Pulmonary artery endothelial cell (primary cell): ENCODE measurements at places on chromosomes 13 and 19. TPM values are rescaled to one million over a fixed set of nuclear protein-coding genes. Genes with fewer than 3 reads are reported as not detected.
A peak's percentile ranks its signal among the peaks of the same experiment; 100 is the strongest.

DNA sequence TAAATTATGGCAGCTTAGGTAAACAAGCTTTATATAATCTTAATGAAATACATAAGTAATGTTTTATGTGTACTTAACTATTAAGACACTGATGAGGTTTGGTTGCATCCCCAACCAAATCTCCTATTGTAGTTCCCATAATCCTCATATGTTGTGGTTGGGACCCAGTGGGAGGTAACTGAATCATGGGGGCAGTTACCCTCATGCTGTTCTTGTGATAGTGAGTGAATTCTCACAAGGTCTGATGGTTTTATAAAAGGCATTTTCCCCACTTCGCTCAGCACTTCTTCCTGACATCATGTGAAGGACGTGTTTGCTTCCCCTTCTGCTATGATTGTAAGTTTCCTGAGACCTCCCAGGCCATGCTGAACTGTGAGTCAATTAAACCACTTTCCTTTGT is 212.7 kb downstream of the DIAPH3 start:
- no peak for DNase-seq

- no peak for DNase-seq
Observed at GRCh38 chr13:33034882-33035520, 18.8 kb downstream of the KL start.

Gene NDUFA13
- total RNA-seq: 152 and 173 TPM in 2 replicates

DNA sequence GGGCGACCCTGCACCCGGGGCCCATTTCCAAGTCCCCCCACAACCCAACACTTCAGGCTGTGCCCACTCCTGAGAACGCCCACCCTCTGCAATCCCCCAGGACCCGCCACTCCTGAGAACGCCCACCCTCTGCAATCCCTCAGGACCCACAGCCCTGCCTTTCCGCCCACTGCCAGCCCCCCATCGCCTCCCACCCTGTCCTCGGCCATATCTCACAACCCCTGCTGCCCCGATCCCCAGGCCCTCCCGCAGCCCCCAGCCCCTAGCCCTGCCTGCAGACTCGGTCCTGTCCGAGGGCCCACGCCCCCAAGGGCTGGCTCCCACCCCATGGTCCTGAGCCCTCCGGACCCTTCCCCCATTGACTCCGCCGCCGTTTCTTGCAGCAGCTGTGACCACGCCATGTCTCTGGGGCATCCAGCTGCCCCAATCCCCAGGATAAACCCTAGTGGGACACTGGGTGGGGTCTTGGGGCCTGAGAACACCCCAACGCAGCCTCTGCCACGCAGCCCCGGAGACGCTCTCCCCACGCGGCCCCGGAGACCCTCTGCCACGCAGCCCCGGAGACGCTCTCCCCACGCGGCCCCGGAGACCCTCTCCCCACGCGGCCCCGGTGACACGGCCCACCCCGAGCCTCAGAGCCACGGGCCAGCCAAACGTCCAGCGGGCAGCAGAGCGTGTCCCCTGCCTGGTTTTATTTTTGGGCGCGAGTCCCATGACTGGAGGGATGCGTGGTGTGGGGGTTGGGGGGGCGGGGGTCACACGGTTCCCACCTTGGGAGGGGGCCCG is 17.0 kb downstream of the SBNO2 start:
- no peak for DNase-seq

Gene PLK5
- not detected in 2 replicates for total RNA-seq

GRCh38 chr13:29454931-29455481 is 140.5 kb downstream of the SLC7A1 start:
- DNase-seq: no peak

GRCh38 chr19:58554494-58555368 is at the start of gene CHMP2A:
TSS of gene CHMP2A (minus strand) at chr19:58555105. CDS start at chr19:58554212, 893 bp downstream.
- DNase-seq: peak; percentile 78

- DNase-seq: no peak
Observed at GRCh38 chr19:45767410-45767880, 1.6 kb downstream of the SIX5 start.

GRCh38 chr13:113836768-113837559 is 26.9 kb downstream of the GAS6 start:
- DNase-seq: peak; percentile 48

GRCh38 chr13:114199954-114200353 is 20.9 kb downstream of the CFAP97D2 start:
- no peak for DNase-seq

- DNase-seq: no peak
Observed at GRCh38 chr13:78465250-78465649, 138.1 kb downstream of the POU4F1 start.

DNA sequence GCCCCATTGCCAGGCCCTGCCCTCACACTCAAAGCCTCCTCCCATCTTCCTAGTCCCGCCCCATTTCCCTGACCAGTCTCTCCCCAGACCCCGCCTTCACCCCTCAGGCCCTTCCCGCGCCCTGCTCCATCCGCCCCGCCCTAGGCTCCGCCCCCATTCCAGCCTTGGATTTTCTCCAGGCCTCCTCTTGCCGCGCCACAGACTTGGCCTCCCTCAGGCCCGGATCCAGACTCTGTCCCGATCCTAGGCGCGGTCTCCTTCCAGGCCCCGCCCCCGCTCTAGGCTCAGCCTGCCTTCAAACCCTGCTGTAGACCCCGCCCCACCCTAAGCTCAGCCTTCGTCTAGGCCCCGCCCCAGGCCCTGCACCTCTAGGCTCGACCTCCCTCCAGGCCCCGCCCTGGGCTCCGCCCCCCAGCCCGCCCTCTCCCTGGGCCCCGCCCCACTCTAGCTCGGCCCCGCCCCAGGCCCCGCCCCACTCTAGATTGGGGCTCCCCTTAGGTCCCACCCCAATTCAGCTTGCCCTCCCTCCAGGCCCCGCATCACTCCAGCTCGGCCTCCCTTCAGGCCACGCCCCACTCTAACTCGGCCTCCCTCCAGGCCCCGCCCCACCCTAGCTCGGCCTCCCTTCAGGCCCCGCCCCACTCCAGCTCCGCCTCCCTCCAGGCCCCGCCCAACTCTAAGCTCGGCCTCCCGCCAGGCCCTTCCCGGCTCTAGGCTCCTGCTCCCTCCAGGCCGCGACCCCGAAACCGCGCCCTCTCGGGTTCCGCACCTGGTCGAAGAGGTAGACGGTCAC is 18.5 kb downstream of the LMTK3 start:
- peak; percentile 92 for DNase-seq

Gene C1QTNF9
- total RNA-seq: not detected in 2 replicates

DNA sequence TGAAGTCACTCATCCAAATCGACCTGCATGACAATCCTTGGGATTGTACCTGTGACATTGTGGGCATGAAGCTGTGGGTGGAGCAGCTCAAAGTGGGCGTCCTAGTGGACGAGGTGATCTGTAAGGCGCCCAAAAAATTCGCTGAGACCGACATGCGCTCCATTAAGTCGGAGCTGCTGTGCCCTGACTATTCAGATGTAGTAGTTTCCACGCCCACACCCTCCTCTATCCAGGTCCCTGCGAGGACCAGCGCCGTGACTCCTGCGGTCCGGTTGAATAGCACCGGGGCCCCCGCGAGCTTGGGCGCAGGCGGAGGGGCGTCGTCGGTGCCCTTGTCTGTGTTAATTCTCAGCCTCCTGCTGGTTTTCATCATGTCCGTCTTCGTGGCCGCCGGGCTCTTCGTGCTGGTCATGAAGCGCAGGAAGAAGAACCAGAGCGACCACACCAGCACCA is 5.9 kb downstream of the SLITRK5 start:
- no peak for DNase-seq

Gene FCER2
- total RNA-seq: not detected in 2 replicates

Gene PSG2
- total RNA-seq: not detected in 2 replicates

DNA sequence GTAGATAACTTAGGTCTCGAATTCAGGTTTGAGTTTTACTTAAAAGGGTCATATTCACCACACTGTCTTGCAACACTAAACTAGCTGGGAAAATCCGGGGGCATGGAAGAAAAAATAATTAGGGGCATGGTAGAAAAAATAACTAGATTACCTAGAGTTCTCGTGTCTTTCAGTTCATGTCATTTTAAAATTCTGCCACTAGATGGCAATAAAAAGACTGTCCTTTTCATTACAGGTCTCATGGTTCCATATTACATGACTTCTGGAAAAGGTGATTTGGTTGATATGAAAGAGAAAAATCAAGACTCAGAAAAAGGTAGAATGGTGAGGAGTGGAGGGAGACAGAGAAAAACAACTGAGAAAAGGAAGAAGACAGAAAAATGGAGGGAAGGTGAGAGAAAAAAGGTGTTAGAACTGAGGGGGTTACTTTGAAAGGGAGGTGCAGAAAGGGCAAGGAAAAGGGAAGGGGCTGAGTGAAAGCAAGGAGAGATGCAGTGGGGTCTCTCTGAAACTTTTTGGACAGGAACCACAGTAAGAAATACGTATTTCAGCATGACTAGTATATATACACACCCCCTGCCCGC is 299.0 kb downstream of the KLF12 start:
- no peak for DNase-seq

DNA sequence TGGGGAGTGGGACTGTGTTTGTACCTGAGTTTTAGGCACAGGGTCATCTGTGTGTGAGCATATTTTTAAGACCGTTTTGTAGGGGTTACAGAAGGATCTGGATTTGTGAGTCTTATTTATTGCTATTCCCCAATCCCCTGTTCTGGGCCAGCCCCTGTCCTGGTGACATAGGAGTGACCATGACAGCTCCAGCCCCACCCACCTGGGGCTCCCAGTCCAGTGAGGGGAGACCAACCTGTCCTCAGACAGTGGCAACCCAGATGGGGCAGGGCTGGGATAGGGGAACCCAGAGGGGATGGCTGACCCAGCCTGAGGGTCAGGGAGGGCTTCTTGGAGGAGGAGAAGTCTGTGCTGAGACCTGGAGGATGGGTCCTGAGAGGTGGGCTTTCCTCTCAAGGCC is 10.7 kb downstream of the TMEM160 start:
- no peak for DNase-seq

DNA sequence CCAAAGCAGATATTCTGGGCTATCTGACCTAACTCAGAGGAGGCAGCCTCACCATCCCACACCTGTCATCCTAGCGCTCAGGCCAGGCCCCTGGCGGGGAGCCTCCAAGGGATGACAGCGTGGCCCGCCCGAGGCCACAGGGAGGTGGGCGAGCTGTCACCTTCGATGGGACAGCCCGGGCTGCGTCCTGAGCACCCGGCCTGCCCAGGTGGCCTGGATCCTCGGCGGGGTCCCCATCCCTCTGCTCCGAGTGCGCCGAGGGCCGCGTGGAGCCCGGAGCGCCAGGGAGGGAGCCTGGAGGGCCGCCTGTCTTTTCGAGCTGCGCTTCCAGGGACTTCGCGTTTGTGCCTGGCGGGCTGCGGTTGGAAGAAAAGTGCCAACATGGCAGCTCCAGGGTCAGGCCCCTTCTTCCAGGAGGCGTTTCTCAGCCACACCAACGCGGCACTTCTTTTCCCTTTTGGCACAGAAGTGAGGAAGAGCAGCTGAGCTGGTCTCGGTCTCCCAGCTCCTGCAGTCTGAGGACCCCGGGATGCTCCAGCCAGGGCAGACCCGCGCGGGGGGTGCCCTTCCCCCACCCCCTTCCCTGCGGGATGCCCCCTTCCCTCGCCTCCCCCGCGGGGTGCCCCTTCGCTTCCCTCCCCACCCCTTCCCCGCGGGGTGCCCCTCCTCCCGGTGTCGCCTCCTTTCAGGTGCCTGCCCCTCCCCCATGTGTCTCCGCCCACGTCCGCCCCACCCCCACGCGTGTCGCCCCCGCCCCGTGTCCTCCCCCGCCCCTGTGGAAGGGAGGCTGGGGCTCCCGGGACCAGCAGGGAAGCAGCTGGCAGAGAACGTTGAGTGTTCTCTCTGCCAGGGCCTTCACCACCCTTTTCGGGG is 42.3 kb downstream of the GJA3 start:
- no peak for DNase-seq

GRCh38 chr19:42150364-42150763 is 18.1 kb upstream of the POU2F2 start:
- DNase-seq: no peak

DNA sequence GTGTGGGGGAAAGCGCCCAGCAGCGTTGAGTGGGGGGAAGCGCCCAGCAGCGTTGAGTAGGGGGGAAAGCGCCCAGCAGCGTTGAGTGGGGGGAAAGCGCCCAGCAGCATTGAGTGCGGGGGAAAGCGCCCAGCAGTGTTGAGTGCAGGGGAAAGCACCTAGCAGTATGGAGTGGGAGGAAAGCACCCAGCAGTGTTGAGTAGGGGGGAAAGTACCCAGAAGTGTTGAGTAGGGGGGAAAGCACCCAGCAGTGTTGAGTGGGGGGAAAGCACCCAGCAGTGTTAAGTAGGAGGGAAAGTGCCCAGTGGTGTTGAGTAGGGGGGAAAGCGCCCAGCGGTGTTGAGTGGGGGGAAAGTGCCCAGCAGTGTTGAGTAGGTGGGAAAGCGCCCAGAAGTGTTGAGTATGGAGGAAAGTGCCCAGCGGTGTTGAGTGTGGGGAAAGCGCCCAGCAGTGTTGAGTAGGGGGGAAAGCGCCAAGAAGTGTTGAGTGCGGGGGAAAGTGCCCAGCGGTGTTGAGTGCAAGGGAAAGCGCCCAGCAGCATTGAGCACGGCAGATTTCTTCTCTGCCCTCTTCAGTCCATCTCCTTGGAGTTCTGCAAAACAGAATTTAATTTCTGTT is 138.4 kb downstream of the ATP11A start:
- no peak for DNase-seq

Gene PHF11
- total RNA-seq: 8.8 and 11.2 TPM in 2 replicates

Gene PAK4
- total RNA-seq: 7.5 and 7.6 TPM in 2 replicates

GRCh38 chr13:79258489-79258888 is 147.6 kb downstream of the RBM26 start:
- DNase-seq: no peak

- DNase-seq: no peak
Observed at GRCh38 chr13:39073983-39074382, 35.7 kb downstream of the NHLRC3 start.

Gene ADGRE3
- not detected in 2 replicates for total RNA-seq

- DNase-seq: no peak
Observed at GRCh38 chr19:16862826-16863415, 25.9 kb upstream of the F2RL3 start.

DNA sequence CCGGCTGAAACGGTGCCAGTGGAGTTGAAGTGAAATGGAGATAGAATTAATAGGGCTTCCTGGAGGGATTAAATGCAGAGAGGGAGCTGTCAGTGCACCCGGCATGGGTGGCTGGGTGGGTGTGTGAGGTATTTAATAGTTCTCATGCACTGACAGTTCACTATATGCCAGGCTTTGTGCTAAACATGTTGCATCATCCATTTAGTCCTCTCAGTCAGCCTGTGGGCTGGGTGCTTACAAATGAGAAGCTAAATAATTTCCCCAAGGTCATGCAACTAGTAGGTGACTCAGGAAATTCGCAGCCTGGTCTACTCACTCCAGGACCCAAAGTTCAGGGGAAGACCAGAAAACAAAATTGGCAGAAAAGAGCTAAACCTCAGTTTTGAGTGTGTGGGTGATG is 63.5 kb upstream of the SPATA13 start:
- DNase-seq: no peak

- no peak for DNase-seq
Observed at GRCh38 chr13:58239774-58240268, 608.3 kb downstream of the PCDH17 start.

- DNase-seq: no peak
Observed at GRCh38 chr13:105089858-105090643, 1445.4 kb downstream of the EFNB2 start.

DNA sequence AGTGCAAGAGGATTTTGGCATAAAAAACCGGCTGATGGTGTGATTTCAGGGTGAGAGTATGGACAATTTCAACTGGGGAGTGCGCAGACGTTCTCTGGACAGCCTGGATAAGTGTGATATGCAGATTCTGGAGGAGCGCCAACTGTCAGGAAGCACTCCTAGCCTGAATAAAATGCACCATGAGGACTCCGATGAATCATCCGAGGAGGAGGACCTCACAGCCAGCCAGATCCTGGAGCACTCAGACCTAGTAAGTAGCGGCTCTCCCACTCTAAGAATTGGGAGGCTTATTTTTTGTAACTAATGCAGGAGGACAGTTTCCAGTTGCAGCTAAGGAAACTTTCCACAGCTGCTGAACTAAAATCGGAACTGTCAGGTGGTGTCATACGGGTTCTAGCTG is 53.6 kb downstream of the ZAR1L start:
- peak; percentile 99 for DNase-seq

GRCh38 chr13:45925151-45925550 is 73.6 kb upstream of the SIAH3 start:
- no peak for DNase-seq

Gene CLIP3
- total RNA-seq: 2.3 and 2.6 TPM in 2 replicates
